Tracheal epithelial cell (primary cell): ENCODE measurements at places on chromosomes 7 and 10. TPM values are rescaled to one million over a fixed set of nuclear protein-coding genes. Genes with fewer than 3 reads are reported as not detected.

The LIPJ gene
- not detected in 2 replicates for total RNA-seq

The CDK1 gene
- 3.2 and 12.8 TPM in 2 replicates for total RNA-seq

The GSTO2 gene
- 21.7 and 41.8 TPM in 2 replicates for total RNA-seq

The FLNC gene
- total RNA-seq, result 0.64 and 8.0 TPM in 2 replicates

The SVIL gene
- total RNA-seq, result 26.4 and 42.2 TPM in 2 replicates

The CLDN4 gene
- total RNA-seq, result 60.3 and 251 TPM in 2 replicates

The NPC1L1 gene
- under 0.01 TPM in 1 of 2 replicates, not detected in the other for total RNA-seq

The DNAJC12 gene
- total RNA-seq, result 0.21 and 1.7 TPM in 2 replicates

The PRLHR gene
- not detected in 2 replicates for total RNA-seq

The TEX36 gene
- not detected in 2 replicates for total RNA-seq

The CYP2C19 gene
- total RNA-seq, result 0.21 TPM in 1 of 2 replicates, not detected in the other

The RAPGEF5 gene
- total RNA-seq, result 7.5 and 19.8 TPM in 2 replicates
